Lung (tissue), 17 donors: ENCODE measurements at places on chromosomes 1 and 21. TPM values are rescaled to one million over a fixed set of nuclear protein-coding genes. Genes with fewer than 3 reads are reported as not detected.

- DNase-seq = no peak
Observed at GRCh38 chr1:201143726-201144635, 10.3 kb downstream of the TMEM9 start.

GRCh38 chr1:4149831-4150230, 249.8 kb upstream of the C1orf174 start:
- no peak for DNase-seq

- DNase-seq = peak; percentile 80
Observed at GRCh38 chr1:227887697-227888403, 59.9 kb downstream of the WNT9A start.

GRCh38 chr21:32094804-32095203, 184.0 kb downstream of the MIS18A start:
- DNase-seq = peak; percentile 24

The KRTAP27-1 gene
- polyA plus RNA-seq = not detected

The CDC20 gene
- 5.6 TPM for polyA plus RNA-seq

The DCDC2B gene
- polyA plus RNA-seq = 4.3 TPM

The CYP4B1 gene
- 150 TPM for polyA plus RNA-seq

The DYRK3 gene
- polyA plus RNA-seq = 4.6 TPM
